Naive thymus-derived CD8-positive, alpha-beta T cell (primary cell): ENCODE measurements at places on chromosomes 2 and 18. TPM values are rescaled to one million over a fixed set of nuclear protein-coding genes. Genes with fewer than 3 reads are reported as not detected.

The INO80C gene
- 18.7 TPM for polyA plus RNA-seq

The GALNT13 gene
- not detected for polyA plus RNA-seq

The RBBP8 gene
- polyA plus RNA-seq: 0.81 TPM

The CPLX4 gene
- not detected for polyA plus RNA-seq

The CHRNG gene
- polyA plus RNA-seq: not detected

The PDK1 gene
- 63.7 TPM for polyA plus RNA-seq

DNA sequence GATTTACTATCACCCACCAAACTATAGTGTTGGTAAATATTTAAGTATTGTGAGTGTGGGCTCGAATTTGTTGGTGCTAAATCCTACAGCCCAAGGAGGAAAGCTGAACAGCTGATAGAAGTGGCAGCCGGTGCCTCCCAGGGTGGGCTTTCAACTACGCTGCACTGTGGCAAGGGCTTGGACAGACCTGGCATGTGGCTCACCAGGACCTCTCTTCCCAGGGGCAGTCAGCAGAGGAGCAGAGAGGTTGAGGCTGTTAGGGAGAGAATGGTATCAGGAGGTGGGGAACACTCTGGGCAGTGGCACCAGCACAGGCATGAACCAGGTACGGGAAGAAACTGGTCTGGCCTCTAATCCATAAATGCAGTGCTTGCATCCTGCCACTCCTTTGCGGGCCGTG, 44.6 kb downstream of the TFCP2L1 start:
- DNase-seq: no peak

DNA sequence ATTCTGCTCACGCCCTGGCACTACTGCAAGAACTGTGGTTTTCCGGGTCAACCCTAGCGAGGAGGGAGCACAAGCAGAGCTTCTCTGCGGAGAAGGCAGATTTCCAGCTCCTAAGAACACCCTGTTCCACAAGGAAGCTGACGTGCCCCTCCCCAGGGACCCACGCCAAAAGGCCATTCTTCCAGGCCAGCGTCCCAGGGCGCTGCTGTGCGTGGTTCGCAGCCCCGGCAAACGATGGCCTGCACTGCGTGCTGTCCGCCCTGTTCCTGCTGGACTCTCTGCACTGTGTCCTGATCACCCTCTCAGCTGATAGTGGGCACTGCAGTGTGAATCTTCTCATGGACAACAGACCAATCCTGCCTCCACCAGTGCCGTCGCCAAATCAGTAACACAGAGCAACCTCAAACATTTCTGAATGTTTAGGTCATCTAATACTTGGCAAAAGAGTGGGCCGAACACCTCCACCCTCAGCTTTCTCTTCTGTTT, 49.1 kb downstream of the ADI1 start:
- DNase-seq: no peak

DNA sequence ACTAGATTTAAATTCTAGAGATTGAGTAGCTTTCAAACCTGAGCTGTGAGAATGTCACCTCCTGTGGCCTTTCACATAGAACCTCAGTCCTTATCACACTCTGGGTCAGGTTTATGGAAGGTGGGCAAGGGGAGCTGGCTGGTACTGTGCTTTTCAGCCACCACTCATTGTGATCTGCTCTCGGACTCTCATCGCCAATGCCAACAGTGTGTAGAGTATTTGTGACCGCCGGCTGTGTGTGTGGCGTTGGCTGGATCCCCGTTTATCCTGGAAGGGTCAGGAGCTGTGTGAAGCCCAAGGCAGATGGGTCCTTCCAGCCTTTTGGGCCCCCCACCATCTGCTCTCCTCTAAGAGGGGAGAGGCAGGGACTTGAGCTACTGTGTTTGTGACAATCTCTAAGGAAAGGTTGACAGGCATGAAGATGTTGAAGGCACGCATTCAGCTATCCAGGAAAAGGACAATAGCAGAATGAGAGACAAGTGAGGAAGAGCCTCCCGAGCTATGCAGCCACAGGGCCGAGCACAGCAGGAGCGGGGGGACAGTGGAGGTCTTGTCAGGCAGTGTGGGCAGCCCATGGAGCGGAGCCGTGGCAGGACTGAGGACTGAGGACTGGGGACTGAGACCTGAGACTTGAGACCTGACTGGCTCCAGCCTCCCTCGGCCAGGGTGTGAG, 107.1 kb upstream of the TPO start:
- no peak for DNase-seq

DNA sequence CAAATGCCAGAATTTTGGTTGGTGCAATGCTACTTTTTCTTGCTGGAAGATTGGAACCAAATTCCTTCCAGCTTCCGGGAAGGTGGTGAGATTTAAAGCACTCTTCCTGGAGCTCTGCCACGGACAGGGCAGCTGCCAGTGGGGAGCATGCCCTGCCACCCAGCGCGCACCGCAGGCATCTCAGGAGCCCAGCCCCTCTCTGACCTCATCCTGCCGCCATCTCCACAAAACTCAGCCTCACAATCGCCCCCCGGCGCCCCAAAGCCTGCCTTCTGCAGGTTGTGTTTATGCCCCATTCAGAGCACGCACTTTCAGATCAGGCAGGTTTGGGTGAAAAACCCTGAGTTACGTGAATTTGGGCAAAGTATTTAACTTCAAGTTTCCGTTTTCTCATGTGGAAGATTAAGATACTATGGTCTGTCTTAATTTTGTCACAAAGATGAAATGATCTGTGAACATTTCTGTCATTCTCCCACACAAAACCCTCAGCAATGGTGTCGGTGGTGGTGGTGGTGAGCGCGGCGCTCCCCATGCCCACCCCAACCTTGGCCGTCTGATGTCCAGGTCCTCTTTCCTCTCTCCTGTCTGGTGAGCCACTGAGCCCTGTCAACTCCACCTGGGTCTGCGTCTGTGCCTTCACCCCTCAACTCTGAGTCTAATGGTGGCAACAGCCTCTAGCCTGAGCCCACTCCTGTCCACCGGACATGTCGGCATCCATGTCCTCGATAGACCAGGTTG, 282.8 kb upstream of the SALL3 start:
- no peak for DNase-seq

DNA sequence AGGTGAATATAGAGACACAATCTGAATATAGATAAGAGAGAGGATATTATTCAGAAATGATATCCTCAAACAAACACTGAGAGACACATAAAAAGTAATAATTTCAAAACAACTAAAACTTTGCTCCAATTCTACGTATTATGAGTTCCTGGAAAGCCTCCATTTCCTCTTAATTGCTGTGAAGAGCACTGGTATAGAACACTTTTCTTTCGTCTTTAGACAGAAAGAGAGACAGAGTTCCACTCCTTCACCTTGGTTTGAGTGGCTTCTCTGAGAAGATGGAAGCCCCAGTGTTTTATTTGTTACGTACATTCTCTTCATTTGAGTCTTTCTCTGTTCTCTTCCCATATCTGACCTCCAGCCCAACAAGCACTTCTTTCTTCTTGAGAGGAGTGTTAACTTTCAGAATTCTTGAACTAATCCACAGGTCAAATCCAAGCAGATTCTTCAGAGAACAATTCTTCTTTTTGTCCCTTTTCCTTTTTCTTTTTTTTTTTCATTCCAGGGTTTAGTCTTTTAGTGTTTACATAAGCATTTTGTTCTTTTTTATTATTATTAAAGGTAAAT, 6.4 kb upstream of the PIK3C3 start:
- DNase-seq: no peak

- no peak for DNase-seq
These were observed 140.3 kb downstream of the RPIA start for GRCh38 chr2:88831792-88832248.

- no peak for DNase-seq
These were observed 92.3 kb downstream of the MYT1L start for GRCh38 chr2:2238726-2239269.

DNA sequence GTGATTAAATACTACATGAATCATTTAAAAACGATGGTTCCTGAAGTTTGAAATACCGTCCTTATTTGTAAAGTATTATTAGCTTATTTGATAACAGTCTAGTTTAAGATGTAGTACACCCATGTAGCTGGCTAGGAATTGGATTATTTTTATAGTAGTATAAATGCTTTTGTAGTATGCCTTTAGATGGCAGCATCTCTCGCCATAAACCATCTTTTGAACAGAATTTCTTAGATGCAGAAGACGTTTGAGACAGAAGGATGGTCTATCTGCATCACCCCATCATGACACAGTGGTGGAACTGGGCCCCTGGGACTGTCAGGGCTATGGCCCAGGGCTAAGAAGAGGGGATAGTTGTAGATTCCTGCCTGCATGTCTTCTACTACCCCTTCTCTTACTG, 152.7 kb downstream of the WDSUB1 start:
- no peak for DNase-seq

GRCh38 chr2:19600506-19600905, 242.1 kb upstream of the OSR1 start:
- no peak for DNase-seq

DNA sequence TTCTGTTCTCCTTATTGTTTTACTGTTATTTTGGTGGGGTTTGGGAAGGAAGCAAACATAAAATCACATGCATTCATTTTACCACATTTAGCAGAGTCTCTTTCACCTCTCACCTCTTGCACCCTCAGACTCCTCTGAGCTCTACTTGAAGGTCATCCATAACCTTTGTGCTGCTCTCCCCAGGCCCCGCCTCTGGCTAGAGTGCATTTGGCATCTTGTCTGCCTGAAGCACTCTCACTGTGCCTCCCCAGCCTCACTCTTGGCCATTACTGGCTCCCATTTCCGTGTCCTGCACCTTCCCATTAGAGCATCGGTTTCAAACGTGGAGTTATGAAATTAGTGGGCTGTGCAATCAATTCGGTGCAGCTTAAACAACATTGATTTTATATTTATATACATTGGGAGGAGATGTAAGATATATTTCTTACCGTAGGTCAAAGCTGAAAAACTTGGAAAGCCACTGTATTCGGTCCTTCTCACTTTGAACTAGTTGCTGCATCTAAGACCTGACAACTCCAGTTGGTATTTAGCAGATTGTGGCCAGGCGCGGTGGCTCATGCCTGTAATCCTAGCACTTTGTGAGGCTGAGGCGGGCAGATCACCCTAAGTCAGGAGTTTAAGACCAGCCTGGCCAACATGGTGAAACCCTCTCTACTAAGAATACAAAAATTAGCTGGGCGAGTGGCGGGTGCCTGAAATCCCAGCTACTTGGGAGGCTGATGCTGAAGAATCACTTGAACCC, 6.9 kb upstream of the ZFAND2B start:
- DNase-seq: no peak

GRCh38 chr2:35082072-35082471, 1273.5 kb upstream of the CRIM1 start:
- no peak for DNase-seq

DNA sequence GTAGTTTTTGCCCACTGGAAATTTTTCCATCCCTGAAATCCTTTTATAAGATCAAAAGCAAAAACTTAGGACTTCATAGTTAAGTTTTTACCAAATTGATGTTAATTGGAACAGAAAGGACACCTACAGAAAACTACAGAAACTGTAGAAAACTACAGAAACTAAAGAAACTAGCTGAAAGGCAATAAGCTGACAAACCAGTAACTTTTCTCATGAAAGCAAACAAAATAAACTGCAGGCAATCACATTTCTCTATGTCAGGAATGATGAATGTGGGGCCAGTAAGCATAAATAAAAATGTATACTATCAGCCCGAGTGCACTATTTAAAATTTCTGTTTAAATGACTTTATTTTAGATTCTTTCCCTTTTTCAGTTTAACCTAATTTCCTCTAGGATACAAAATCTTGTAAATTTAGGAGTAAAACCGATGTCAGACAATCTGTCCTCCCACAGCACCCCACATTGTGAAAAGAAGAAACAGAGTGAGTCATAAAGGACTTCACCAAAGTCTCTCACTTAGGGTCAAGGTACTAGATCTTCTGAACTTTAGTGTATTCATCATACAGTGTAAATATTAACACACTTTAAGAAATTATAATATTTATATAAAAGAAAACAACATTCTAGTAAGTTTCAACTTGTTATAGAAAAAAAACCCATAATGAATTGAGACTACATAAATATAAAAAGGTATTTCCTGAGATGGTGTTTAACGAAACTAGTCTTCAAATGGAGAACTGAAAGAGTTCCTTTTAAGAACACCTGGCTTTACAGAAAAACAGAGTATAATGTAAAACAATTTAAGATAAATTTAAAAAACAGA, 46.6 kb downstream of the USP40 start:
- DNase-seq: no peak

- DNase-seq: no peak
These were observed 41.6 kb downstream of the ZBTB7C start for GRCh38 chr18:48367557-48367956.
